ENCODE measurements at places on chromosomes 12 and 14.

DNA sequence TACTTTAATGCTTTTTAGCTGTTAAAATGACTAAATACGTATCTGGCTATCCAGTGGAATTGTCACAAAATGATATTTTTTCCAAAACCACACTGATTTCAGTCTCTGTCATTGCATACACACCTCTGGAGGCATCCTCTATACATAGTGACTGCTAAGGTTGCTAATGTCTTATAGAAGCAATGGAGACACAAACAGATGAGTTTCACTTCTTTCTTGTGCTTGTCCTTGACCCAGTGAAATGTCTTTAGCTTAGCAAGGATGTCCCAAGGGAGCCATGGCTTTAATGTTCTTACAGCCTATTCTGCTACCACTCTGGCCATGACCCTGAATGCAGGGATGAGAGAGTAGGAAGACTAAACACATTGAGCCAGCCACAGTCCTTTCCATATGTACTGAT is 90.3 kb downstream of the TPH2 start:
- no peak for DNase-seq

DNA sequence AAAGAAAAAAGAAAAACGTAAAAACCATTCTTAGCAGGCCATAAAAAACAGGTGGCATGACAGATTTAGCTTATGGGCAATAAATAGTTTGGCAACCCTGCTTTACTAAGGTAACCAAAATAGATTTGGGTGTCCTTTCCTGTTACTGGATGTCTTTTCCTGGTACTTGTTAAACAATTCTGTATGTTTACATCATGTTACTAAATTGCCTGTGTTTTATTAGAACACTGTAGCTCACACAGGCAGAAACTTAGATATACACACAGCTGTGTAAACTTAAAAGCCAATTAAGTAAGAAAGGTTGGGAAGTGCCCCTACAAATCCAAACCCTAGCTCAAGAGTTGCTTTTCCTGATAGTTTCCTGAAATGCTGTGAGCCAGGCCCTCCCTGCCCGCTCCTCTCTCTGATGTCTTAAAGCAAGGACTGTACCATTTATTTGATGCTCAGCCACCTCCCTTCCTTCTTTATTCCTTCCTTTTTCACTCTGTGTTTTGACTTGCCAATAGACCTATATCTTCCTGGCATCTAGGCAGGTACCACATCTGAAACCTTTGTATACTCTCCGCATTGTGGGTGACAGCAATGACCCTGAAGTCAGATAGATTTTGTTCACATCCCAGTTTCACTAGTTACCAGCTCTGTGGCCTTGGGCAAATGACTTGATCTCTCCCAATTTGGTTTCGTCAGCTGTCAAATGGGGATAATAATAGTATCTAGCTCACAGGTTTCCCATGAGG is 3.7 kb upstream of the CAMKK2 start:
- DNase-seq: no peak

DNA sequence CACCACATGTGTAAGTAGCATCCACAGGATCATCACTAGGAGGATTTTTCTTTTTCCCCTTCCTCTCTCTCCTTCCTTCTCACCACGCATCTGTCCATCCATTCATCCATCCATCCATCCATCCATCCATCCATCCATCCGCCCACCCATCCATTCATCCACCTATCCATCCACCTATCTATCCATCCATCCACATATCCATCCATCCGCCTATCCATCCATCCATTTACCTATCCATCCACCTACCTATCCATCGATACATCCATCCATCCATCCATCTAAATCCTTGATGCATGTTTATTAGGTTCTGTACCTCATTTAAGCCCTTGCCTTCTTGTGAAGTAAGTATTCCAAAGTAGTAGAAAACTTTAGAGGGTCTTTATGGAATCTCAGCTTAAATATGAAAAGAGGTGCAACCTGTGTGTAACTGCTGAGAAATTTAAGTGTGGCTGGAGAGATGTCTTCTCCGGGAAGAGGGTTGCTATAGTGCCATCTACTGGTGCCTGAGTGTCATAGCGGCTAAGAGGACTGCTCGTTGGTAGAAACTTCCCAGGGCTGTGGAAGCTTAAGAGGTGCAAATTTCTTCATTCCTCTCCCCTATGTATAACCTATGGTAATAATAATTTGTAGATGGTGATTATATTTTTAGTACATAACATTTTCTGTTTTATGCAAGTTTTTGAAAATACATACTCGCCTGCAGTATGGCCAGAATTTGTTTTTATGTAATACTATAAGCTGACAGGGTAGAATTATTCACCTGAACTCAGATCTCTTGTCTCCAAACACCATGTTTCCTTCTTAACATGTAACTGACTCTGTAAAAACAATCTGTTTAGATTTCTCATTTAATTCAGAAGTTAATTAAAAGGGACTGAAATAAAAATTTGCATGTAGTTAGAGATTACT is 46.0 kb downstream of the MYO1H start:
- DNase-seq: peak; percentile 21

DNA sequence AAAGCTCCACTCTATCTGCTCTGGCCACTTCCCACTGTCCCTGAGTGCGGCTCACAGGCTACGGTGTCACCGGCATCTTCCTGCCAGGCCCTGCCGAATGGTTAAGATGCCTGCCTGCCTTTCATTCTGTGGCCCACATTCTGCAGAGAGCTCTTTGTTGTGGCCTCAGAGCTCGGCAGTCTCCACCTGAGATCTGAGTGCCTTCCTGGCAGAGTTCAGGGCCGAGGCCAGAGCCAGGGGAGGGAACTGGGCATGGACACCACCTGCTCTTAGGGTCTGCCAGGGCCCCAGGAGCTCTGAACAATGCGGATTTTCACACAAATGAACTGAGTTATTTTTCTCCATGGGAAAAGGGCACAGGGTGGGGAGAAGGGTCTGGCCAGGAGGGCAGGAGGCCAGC is 127.2 kb downstream of the RBM19 start:
- DNase-seq: no peak

DNA sequence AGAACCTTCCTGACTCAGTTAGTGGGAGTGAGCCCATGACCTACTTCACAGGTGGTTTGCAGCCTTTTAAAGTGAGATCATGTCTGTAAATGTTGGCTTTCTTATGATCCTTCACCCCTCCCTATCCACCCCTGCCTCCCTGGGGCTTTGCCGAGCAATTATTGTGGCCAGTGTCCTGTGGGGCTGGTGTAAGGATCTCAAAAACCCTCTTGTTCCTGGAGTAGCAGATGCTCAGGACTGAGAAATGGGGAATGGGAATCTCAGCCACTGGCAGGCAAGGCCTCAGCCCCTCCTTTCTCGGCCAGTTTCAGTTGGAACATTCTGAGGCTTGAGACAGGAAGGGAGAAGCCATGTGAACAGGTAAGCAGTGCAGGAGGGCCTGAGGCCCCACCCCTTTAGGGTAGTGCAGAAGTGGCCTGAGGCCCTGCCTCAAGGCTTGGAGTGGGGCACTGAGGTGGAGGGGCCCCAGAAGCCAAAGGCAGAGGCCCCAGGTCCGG is 53.8 kb downstream of the PLEKHG3 start:
- no peak for DNase-seq

DNA sequence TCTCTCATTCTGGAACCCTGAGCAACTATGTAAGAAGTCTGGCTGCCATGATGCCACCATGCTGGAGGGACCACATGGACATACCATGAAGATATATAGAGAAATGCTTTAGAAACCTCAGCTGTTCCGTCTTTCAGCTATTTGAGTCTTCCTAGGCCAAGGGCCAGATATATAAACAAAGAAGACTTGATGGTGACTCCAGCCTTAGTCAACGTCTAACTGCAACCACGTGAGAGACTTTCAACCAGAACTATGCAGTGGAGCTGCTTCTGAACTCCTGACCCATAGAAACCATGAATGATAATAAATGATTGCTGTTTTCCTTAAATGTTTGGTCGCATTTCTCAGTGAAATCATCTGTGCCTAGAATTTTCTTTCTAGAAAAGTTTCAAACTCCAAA is 20.0 kb upstream of the KITLG start:
- DNase-seq: no peak

DNA sequence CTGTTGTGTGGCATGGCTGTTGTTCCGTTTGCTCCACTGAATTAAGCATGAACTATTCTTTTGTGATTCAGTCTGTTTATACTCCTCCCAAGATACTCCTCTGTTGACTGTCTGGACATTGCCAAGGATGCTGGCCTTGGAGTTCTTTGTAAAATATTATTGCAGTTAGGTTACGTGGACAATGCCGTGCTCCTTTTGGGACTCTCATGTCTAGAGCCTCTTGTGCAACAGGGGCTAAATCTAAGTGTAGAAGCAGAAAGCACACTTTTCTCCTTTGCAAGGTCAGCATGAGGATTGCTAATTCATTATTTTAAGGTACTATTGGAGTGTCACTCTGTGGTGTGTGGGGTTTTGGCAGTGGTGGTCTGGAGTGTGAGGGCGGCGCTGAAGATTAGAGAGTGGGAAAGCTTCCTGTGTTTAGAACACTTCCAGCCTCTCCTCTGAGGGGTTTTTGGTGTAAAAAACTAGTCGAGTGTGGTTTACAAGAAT is 125.4 kb downstream of the SAMD4A start:
- no peak for DNase-seq

GRCh38 chr12:65911321-65911720 is 87.0 kb downstream of the HMGA2 start:
- no peak for DNase-seq

DNA sequence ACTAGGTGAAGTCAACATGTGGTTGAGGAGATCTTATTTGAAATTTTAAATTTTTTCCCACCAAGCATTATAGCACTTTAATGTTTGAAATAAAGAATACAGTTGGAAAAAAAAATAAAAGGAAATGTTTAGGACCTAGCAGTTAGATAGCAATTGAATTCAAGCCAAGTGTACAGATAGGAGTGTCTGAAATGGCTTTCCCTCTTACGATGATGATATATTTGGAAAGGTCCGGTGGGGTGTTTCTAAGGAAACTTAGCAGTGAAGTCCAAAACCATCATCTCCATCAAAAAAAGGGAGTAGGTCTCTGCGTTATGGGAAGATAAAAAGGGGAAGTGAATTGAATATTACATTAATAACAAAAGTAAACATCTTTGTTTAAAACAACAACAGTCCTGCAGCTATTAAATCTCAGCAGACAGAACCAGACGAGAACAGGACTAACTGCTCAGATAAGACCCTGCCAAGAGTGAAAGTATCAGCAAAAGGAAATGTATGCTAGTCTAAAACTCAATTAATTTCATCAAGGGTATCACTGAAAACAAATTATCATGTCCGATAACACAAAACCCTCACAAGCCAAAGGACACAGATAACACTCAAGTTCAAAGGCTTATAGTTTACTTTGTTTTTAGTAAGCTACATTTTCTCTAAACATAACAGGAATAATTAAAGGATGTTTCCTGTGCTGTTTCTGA is 242.0 kb downstream of the BMP4 start:
- DNase-seq: no peak

- peak; percentile 1 for DNase-seq
Observed at GRCh38 chr12:127083008-127083949, 1183.7 kb upstream of the TMEM132C start.

DNA sequence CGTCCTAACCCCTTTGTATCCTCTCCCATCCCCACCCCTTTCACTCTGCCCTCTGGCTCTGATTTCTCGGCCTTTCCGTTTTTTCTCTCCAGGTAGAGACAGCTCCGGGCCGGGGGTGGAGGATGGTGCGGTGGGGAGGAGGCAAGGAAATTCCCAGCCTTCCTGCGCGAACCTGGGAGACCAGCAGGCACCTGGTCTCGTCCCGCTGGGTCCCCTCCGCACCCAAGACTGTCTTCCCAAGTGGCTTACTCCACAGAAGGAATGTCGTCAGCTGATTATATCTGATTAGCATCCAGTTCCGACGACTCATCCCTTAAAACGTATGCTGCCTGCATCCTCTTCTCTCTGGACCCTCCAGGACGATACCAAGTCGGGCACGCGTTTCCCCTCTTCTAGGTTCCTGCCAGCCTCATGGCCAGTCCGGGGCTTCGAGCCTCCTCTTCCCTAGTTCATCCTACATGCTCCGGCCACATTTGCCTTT is 42.2 kb upstream of the CAPRIN2 start:
- no peak for DNase-seq

GRCh38 chr12:64061868-64062375 is 160.2 kb downstream of the KICS2 start:
- no peak for DNase-seq

- DNase-seq: no peak
Observed at GRCh38 chr12:131905630-131906091, 11.2 kb downstream of the ULK1 start.

GRCh38 chr12:130131801-130132200 is 30.5 kb upstream of the FZD10 start:
- no peak for DNase-seq

- DNase-seq: no peak
Observed at GRCh38 chr12:25976289-25976688, 17.8 kb downstream of the RASSF8 start.

- DNase-seq: no peak
Observed at GRCh38 chr14:65321370-65321875, 91.1 kb upstream of the FUT8 start.

DNA sequence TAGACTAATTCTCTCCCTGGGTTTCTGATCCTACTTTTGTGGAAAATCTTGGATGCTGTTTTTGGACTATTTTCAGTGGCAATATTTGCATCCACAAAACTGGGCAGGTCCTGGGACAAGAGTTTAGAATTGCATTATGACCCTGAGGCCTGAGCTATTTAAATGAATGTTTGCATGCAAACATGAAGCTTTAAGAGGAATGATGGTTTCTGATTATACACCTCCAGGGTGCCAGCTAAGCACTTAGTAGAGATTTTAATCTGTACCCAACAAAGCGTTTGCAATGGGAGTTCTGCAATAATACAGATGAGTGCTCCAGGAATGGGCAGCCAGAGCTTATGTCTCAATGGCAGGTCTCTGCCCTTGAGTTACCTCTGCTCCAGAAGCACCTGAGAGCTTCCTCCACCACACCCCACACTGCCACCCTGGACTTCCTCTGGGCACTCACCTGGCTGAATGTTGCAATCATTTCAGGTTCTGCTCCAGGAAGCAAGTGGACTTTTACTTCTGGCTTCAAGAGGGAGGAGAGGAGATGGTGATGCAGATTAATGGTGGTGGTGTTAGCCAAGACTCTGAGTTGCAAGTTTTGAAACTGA is 6.0 kb upstream of the SPTLC2 start:
- no peak for DNase-seq

DNA sequence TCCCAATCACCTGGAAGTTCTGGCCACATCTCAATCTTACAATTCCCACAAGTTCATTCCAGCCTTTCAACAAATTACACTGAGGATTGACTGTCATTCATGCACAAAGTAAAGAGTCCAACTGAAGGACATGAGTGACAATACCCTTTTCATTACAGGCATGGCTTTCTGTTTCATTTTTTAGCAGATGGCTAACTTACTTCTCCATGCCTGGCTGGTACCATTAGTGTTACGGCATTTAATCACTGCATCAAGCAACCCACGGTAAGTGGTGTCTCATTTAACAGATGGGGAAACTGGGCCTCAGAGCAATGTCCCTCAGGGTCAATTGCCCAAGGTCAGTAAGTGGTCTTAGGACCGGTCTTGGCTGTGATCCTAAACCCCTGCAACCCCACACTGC is 114.4 kb downstream of the PRICKLE1 start:
- no peak for DNase-seq

GRCh38 chr14:68014771-68015170 is 195.2 kb downstream of the RAD51B start:
- DNase-seq: no peak
